Activated T-helper 2 cell treated with anti-CD3 and anti-CD28 coated beads, Interferon-gamma antibody, Interleukin-2, Interleukin-4, amounts not matched to agents 10 μg/mL and 5 μg/mL and 100 μg/mL, durations not matched to agents 14 hours and 24 hours and 36 hours (primary cell): ENCODE measurements at places on chromosomes 1 and 21.

GRCh38 chr21:45630876-45631275 lies 12.6 kb upstream of the PCBP3 start:
- no peaks in the 10 kb centered on the region for H3K4me1 ChIP-seq
- DNase-seq, result no peak
- H3K36me3 ChIP-seq, result no peaks in the 10 kb centered on the region
- H3K27me3 ChIP-seq, result peaks cover 16% of the 10 kb centered on the region

- H3K27me3 ChIP-seq, result no peaks in the 10 kb centered on the region
- no peaks in the 10 kb centered on the region for H3K36me3 ChIP-seq
- DNase-seq, result no peak
- H3K27ac ChIP-seq, result no peak overlapping the region
- no peak overlapping the region for H3K4me3 ChIP-seq
- no peaks in the 10 kb centered on the region for H3K4me1 ChIP-seq
These were observed 54.5 kb downstream of the EXO1 start for GRCh38 chr1:241902391-241903065.

DNA sequence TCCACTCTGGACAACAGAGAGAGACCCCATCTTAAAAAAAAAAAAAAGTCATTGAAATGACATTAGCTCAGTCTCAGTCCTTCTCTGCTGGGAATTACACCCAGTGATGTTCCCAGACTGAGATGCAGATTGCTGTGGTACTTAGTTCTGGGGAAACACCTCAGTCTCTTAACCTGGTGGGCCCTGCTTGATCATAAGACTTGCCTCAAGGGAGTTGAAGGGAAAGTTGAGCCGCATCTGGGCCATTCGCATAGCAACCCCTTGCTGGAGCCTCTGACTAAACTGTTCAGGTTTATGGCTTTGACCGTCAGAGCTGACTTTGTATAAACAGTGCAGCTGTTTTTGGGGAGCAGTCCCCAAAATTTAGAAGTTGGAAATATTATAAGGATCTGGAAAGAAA lies 13.4 kb downstream of the FCRL4 start:
- DNase-seq, result no peak
- H3K4me1 ChIP-seq, result no peaks in the 10 kb centered on the region
- H3K36me3 ChIP-seq, result no peaks in the 10 kb centered on the region
- H3K4me3 ChIP-seq, result no peak overlapping the region
- H3K27ac ChIP-seq, result no peak overlapping the region

DNA sequence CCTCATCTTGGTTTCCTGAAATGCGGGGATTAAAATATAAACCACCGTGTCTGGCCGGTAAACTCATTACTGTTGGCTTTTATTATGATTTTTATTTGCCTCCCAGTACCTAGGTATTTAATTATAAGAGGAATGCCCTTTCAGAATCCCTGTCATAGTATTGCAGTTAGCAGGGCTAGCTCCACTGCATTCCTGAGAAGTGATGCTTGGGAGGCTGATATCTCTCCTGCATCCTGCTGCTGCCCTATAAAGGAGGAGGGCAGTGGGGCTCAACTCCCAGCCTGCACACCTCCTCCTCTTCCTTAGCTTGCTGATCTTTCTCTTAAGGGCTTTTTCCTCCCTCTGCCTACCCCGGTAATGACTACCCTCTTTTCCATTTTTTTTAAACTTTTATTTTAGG lies 19.9 kb upstream of the DISC1 start:
- no peak overlapping the region for H3K4me3 ChIP-seq
- peaks cover 27% of the 10 kb centered on the region for H3K27me3 ChIP-seq
- H3K27ac ChIP-seq, result no peak overlapping the region
- no peaks in the 10 kb centered on the region for H3K36me3 ChIP-seq
- H3K4me1 ChIP-seq, result peaks cover 14% of the 10 kb centered on the region
- no peak for DNase-seq

DNA sequence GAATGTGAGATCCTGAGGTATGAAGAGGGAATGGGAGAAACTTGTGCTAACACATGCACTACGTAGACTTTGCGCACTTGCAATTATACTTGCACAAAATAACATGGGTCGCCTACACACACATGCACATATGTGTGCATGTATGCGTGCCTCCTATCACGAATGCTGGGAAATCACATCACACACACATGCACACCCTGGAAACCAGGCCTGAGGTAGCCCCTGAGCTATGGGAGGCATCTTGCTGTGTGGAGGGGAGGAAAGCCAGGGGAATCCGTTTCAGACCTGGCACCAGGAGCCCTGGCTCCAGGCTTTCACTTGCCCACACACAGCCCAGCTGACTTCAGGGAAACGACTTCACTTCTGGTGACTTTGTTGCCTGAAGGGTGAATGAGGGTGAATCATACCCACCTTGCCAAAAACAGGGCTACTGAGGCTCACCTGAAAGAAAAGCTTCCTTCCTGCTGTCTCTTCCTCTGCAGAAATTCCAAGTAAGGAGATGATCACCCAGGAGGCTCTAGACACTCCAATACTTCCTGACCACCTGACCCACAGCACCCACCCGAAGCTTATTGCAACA lies 136.0 kb upstream of the NGF start:
- H3K27ac ChIP-seq, result no peak overlapping the region
- peaks cover 2% of the 10 kb centered on the region for H3K4me1 ChIP-seq
- H3K36me3 ChIP-seq, result no peaks in the 10 kb centered on the region
- H3K27me3 ChIP-seq, result peaks cover 2% of the 10 kb centered on the region
- no peak for DNase-seq
